ENCODE measurements at places on chromosomes 1 and 21.

DNA sequence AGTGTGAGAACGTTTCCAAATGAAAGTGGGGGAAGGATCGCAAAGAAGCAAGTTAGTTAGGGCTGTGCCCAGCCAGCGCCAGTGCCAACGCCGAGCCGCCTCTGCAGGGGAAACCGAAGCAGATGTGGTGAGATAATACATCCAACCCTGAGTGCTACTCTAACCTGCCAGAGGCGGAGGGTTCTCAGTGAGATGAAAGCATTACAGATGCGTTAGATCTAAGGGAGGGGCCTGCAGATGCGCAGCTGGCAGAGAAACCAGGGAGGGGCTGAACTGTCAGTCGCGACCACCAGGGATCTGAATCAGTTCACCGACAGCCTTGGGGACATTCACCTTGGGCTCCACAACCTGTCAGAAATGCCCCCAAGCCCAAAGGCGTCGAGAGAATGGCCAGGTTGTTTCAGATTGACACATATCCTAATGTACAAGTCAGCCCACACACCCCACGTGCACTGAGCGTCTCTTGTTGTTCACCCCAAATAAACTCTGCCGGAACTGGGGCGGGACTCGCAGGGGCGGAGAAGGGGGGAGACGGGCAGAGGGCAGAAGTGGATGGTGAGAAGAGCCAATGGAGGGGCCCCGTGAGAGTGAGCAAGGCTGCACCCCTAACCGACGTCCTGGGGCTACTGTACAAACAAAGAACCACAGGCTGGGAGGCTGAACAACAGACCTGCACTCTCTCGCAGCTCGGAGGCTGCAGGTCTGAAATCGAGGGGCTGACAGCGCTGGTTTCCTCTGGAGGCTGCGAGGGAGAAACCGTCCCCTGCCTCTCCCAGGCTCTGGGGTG lies 8.7 kb upstream of the UMODL1 start:
- ATAC-seq: no peak

- ATAC-seq: no peak
Measured at GRCh38 chr21:42369821-42370220, 3.5 kb upstream of the TFF1 start.

GRCh38 chr21:16514316-16514715 lies 784.5 kb downstream of the USP25 start:
- ATAC-seq: no peak

GRCh38 chr1:27346991-27347624 lies 5.3 kb downstream of the SYTL1 start:
- ATAC-seq: no peak

- no peak for ATAC-seq
Measured at GRCh38 chr1:8297245-8297644, 20.7 kb upstream of the SLC45A1 start.

DNA sequence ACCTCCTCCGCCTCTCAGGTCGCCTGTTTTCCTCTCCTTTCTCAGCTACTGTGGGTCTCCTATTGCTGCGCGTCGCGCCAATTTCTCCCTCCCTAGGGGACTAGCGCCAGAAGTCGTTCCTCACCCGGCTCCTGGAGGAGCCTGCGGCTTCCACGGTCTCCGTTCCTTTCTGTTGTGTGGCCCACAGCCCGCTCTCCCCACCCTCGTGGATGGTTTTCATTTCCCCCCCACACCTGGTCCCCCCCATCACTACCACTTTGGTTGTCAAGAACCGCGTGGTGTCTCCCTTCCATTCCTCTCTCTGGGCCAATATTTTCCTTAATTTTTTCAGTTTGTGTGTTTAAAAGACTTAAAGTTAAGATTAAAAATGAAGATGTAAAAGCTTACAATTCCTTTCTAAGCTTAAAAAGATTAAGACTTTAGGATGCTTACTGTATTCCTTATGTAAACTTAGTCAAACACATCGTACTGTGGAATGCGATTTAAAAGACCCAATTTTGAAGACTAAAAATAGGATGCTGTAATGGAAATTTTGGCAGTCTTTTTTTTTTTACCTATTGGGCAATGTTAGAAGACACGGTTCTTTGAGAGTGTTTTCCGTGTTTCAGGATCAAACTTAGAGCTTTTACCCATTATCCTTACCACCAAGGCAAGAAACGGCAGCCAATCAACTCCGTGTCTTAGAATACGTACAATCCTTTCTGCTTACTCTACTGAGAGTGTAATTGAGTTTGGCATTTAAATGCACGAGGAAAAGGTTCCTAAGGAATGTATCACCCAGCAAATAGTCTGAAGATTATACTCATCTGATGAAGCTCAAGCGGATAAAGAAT lies 773 bp downstream of the CNST start:
- peak; percentile 40 for ATAC-seq

GRCh38 chr1:31483012-31483946 lies 70.3 kb downstream of the SERINC2 start:
- peak; percentile 94 for ATAC-seq

GRCh38 chr21:39103689-39104088 lies 79.6 kb downstream of the PSMG1 start:
- peak; percentile 66 for ATAC-seq

DNA sequence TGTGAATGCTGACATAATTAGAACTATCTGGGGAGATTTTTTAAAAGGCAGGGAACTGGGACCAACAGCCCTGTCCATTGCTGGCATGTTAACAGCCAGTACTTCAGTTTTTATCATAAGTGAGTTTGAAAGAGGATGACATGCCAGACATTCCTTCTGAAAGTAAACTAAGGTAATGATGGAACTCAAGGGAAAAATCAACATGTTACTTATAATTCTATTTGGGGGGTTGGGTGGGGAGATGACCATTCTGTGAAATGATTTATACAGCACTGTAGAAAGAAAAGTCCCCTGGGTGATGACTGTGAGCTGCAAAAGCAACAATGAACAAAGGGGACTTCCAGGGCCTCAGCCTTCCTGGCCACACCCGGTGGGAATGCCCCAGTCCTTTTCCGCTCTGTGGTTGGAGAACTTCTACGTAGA lies 5.4 kb upstream of the LAMC2 start:
- peak; percentile 72 for ATAC-seq

DNA sequence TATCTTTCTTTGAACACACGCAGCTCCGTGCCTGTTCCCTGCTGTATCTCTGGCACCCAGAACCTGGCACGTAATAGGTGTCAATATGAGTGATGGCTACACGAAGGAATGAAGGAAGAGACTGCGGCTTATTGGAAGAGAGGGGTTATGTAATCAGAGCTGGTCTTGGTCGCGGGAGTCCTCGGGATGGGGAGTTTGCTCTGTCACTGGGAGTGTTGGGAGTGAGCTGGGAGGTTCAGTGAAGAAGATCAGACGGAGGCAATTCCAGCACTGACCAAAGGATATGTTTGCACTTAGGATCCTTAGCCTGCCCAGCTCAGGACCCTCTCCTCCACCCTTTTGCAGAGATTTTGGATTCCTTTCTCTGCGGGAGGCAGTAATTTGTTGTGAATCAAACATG lies 709.1 kb downstream of the PTPRU start:
- no peak for ATAC-seq

DNA sequence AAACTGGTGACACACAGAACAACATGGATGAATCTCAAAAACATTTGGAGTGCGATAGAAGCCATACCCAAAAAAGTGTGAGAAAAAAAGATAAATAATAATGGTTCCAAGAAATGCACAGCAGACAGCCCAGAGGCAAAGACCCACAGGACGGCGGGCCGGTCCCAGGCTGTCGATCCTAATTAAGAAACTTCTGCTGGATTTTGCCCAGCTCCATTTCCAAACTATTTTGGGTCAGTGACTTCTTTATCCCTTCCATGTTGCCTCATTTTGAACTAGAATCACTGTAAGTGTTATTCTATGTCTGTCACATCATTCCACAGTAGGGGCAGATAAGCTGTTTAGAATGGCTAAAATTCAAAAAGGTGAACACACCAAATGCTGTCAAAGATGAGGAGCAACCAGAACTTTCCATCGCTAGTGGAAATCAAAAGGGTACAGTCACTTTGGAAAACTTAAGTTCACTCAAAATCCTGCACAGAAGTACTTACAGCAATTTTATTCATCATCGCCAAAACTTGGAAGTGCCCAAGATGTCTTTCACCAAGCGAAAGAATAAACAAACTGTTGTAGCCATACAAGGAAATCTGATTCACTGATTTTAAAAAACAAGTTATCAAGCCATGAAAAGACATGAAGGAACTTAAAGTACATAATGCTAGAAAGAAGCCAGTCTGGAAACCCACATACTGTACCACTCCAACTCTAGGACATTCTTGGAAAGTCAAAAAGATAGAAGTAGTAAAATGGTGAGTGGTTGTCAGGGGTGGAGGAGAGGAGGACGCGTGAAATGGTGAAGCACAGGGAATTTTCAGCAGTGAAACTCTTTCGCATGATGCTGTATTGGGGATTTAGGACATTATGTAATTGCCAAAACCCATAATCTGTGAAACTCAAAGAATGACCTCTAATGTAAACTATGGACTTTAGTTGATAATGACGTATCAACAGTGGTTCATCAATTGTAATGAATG lies 7.5 kb downstream of the NBPF1 start:
- no peak for ATAC-seq

GRCh38 chr1:36367798-36368197 lies 17.9 kb downstream of the STK40 start:
- ATAC-seq: no peak

DNA sequence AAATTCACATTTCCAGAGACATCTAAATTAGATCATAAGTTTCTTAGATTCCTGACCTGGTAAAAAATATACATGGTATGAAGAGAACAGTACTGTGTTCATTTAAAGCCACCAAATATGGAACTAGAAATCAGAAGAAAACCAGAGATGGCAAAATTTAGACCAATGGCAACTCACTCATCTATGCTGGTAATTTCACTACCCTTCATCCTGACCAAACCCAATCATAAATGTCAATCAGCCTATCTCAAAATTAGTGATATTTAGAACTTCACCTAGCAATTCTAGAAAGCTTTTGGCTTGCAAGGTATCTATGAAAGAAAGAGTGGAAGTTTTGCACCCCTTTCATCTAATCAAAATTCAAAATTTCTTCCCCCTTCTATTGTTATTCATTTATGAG lies 107.7 kb downstream of the NIBAN1 start:
- no peak for ATAC-seq

DNA sequence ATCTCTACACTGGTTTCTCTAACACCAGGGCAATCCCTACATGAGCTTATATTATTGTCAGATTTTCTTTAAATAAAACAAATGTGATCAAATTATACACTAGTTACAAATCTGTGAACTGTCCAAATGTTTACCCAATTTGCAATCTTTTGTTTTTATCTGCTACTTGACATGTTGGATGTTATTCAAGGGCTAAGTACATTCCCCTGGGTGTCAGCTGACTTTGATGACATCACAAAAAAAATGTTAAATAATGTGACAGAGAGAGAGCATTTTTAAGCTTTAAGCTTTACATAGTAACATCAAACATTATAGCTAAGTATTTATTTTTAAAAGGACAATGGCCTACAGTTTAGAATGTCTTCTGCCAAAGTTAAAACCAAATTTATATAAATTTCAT lies 431.3 kb upstream of the PKN2 start:
- ATAC-seq: no peak

DNA sequence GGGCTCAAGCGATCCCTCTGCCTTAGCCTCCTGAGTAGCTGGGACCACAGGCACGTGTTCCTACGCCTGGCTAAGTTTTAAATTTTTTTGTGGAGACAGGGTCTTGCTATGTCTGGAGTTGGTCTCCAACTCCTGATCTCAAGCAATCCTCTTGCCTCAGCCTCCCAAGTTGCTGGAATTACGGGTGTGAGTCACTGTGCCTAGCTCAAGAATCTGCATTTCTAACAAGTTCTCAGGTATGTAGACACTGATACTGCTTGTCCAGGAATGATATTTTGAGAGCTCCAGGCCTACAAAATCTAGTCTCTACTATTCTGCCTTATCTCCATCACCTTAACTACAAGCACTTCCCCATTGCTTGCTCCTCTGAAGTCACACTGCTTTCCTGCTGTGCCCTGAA lies 22.3 kb downstream of the ANGPTL7 start:
- no peak for ATAC-seq

DNA sequence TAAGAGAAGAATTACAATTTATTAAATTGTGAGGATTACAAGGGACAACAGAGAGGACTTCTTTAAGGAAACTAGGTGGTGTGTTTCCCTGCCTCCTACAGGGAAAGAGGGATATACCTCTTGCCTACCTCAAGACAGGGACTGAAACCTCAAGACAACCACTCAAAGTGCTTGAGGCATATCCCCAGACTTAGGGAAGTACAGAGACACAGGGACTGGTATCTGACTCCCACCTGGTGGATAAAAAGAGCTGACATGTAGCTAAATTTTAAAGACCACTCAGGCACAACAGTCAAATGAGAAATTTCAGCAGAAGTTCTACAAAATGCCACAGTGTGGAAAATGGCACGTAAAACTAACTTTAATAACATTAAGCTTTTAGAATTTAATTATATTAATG lies 21.3 kb downstream of the DENND2C start:
- no peak for ATAC-seq

- ATAC-seq: no peak
Measured at GRCh38 chr1:213277036-213277435, 226.0 kb downstream of the RPS6KC1 start.

- ATAC-seq: no peak
Measured at GRCh38 chr21:28396421-28396820, 596.3 kb downstream of the LTN1 start.

DNA sequence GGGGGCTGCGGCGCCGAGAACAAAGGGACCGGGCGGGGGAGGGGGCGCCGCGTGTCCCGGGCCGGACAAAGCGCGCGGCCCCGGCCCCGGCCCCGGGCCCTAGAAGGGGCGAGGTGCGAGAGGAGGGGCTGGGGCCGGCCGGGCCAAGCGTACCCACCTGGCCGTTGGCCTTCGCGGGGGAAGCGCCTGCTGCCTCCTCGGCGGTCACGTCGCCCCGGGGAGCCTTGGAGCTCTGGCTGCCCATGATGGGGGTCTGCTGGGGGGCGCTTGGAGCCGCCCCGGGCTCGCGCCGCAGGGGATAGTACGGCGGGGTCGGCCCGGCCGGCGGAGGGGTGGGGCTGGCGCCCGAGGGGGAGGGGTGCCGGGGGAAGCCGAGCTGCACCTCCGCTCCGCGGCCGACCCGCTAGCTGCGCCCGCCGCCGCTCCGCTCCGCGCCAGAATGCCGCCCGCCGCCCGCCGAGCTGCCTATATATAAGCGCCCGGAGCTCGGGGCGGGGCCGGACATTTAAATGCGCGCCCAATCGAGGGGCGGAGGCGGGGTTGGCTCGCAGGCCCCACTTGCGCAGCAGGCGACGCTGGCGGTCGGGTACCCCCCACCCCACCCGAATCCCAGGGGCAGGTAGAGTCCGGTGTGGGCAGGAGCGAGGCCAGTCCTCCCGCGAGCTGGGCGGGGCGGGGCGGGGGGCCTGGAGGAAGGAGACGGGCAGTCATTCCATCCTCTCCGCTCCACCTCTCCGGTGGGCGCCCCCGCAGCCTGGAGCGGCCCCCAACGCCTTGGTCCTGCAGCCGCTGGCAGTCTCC lies at the start of gene MARCKSL1:
Gene MARCKSL1 (minus strand): TSS at position 444 of the 801 bp plus-strand sequence. CDS start 200 bp downstream, at position 244.
- ATAC-seq: peak; percentile 78
